NCI-H1694 (cell line): ENCODE measurements at places on chromosomes 1 and 21.

DNA sequence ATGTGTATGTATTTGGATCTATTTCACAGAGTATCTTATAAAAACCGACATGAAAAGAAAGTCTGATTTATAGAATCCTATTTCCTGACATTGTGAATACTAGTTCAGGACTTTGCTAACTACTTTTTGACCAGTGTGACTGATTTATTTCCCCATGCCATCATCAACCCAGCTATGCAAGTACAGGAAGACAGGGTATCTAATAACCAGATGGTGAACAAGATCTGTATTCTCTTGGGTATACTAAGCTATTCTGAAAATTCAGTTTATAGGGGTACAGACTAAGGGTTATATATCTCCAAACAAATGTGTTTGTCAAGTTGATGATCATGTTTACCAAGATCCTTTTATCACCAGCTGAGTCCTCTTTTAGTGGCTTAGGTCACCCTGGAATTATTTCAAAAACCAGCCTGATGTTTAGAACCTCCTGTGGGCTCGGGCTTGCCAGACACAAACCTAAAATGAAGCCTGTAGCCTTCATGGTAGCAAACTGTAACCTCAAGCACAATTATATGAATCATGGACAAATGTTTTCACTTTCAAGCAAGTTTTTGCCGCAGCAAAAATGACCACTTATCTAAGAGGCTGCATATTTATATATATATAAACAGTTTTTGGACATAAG lies 185.1 kb downstream of the FGGY start:
- DNase-seq = peak; percentile 11

DNA sequence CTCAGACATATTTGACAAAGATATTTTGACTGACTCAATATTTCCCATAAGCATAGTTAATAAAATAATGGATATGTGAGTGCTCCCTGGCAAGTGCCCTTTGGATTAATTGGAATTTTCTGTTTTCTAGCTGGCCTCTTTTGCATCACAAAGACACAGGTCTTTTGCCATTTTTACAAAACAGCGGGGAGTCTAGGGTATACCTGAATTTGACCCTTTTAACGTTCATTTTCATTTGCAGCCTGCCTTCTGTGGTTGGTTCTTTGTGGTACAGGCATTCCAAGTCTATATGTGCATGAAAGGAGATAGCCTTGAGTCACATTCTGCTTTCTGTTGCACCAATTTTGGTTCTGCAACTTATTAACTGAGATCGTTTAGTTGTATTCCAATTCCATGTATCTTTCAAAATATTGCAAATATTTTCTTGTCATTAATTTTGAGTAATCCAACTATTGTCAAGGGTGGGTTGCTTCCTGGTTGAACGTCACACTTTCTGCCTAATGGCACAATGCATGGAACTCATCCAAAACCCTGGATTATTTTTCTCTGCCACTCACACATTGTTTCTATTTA lies 171.7 kb downstream of the CRB1 start:
- DNase-seq = no peak

GRCh38 chr1:10033359-10033845 lies 644 bp downstream of the UBE4B start:
- DNase-seq = no peak

- DNase-seq = no peak
These were observed 57.9 kb downstream of the SLAMF6 start for GRCh38 chr1:160465123-160465522.

GRCh38 chr21:18646116-18646515 lies 242.5 kb upstream of the TMPRSS15 start:
- DNase-seq = no peak

GRCh38 chr1:19869929-19870328 lies 12.3 kb upstream of the OTUD3 start:
- DNase-seq = no peak

- no peak for DNase-seq
These were observed 79.2 kb upstream of the RALGPS2 start for GRCh38 chr1:178645808-178646200.

DNA sequence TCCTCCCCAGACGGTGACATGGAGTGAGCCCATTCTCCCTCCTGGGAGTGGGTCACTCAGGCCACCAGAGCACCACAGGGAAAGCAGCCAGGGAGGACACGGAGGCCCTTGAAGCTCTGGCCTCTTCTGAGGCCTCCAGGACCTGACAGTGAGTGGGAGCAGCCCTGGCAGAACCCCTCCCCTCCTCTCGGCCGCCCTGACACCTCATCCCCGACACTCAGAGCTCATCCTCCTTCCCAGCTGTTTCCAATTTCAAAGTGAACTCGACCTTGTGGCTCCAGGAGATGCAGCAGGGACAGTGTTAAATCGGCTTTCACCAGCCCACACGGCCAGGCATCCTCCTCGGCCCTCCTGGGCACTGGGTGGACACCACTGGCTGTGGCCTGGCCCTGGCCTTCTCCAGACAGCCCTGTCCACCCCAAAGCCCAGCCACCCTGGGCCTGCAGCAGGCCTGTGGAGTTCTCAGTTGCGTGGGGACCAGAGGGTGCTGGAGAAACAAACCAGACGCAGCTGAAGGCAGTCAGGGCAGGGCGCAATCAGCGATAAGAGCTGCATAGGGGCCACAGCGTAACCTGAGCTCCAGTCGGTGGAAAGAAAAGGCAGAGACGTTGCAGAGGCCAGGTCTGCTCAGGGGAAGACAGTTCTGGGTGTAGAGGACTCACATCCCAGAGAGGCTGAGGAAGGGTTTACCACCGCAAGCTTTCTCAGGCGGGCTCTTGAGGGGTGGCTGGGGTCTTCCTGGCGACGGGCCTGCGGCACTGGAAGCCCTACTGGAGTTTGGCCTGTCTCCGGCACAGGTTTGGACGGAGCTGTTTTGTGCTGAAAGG lies 27.1 kb downstream of the FTCD start:
- DNase-seq = no peak

DNA sequence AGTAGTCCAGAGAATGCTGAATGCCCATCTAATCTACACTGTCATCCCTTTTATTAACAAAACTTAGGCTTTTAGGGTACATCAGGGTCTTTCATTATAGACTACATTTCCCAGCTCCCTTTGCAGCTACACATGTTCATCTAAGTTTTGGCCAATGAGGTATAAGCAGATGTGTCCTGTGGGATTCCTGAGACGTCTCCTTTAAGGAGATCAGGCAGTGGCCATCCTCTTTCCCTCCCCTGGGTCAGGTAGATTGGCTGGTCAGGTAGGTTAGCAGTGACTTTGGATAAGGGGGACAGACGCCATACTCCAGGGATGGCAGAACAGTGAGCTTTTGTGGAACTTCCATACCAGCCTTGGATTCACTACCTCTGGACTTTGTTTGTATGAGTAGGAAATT lies 188.3 kb downstream of the FGGY start:
- no peak for DNase-seq

- DNase-seq = no peak
These were observed 8.0 kb upstream of the MEX3A start for GRCh38 chr1:156090138-156090839.

GRCh38 chr1:43878854-43879253 lies 54.7 kb upstream of the ARTN start:
- no peak for DNase-seq

- no peak for DNase-seq
These were observed 36.7 kb downstream of the FAM163A start for GRCh38 chr1:179779645-179780272.

DNA sequence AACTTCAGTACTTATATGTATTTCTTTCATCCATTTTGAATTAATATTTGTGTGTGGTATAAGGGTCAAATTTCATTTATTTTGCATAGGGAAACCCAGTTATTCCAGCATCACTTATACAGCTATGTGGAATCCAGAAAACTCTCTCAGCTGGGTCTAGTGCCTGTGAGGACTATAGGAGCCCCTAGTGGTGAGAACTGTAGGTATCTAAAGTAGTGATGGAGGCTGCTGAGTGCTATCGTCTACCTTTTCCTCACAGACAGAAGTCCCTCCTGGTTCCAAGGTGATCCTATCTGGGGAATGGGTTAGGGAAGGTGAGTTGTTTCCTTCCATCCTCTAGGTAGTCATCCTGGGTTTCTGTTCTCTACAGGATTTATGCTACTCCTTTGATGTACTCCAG lies 352.0 kb upstream of the C1orf87 start:
- peak; percentile 12 for DNase-seq

GRCh38 chr1:22976461-22977243 lies 4.0 kb upstream of the LACTBL1 start:
- DNase-seq = peak; percentile 71

DNA sequence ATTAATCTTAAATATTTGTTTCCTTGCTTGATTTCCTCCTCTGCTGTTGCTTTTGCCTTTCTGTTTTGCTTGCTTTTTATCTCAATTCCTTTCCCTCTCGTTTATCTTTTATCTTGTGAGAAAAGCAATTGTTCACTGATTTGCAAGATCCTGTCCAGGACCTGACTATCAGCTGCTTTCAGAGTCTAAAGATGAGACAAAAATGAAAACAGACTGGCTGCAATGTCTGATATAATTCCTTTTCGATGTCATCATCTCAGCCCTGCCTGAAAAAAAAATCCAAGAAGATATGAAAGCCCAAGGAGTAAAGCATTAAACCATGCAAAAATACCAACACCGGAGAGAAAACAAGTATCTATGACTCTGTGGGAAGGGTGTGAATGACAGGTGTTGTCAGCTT lies 225.5 kb downstream of the PATJ start:
- no peak for DNase-seq

- no peak for DNase-seq
These were observed 245.7 kb downstream of the PTBP2 start for GRCh38 chr1:96967311-96967710.

GRCh38 chr1:213983493-213984386 lies 4.0 kb upstream of the PROX1 start:
- no peak for DNase-seq

- DNase-seq = no peak
These were observed 16.1 kb downstream of the F5 start for GRCh38 chr1:169570172-169570574.

DNA sequence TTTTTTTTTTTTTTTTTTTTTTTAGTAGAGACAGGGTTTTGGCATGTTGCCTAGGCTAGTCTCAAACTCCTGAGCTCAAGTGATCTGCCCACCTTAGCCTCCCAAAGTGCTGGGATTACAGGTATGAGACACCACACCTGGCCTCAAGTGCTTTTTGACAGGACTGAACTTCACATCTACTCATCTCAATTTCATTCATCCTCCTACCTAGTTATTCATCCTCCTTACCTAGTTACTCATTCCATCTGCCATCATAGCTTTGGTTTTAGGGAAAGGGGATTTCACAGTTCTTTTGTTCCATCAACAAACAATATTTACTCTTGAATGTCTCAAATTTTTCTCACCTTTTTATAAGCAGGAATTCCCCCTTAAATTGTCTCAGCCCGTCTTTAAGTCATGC lies 38.6 kb upstream of the RALGPS2 start:
- no peak for DNase-seq

- DNase-seq = no peak
These were observed 4.2 kb upstream of the GPR61 start for GRCh38 chr1:109535481-109535880.

- no peak for DNase-seq
These were observed 62.8 kb upstream of the BCAR3 start for GRCh38 chr1:93744299-93744988.

GRCh38 chr1:3623441-3624199 lies 1.2 kb upstream of the TPRG1L start:
- DNase-seq = no peak

DNA sequence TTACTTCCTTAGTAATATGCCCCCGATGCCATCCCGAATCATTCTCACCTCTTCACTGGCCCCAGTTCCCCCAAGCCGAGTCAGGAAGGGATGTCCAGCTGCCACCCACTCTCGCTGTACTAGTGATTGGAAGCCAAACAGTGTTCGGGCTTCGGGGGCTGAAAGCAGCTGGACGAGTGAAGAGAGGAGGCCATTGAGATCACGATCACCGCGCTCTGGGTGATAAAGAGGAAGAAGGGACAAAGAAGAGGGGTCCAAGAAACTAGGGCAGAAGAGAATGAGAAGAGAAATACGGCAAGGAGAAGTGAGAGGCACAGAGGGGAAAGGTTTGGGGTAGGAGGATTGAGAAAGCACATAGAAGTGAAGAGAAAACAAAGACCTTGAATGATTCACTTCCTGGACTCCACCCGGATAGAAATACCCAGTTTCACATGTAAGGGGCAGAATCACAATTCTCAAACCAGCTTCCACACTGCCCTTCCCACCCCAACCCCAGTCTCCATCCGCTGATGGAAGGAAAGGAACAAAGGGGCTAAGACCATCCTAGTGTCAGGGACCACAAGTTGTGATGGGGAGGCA lies 3.7 kb upstream of the SF3B4 start:
- DNase-seq = no peak

GRCh38 chr1:156543066-156543465 lies 29.3 kb downstream of the IQGAP3 start:
- no peak for DNase-seq

DNA sequence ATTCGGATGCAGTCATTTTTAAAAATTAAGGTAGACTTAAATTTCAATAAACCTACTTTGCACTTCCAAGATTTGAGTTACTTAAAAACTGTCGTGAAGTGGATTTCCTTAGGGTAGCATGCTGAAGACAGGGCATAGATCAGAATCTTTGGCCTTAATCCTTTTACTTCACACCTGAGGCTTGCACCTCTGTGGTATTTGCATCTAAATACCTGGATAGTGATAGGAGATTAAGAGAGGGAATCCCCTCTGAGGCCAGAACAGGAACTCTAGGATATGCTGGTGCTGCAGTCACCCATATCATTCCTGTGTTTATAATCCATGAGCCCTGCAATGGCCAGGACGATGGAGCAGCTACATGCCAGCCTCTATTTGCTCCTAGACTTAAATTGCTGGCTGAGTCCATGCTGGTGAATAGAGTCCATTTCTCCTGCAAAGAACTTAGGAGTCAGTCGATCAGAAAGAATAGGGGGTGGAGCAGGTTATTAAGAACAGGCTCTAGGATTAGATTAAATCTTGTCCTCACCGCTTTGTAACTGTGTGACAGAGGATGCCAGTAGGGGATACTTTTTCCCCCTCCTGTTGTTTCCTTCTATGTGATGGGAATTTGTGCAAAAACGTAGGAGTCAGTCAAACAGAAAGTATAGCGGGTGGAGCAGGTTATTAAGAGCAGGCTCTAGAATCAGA lies 333.6 kb downstream of the DUSP10 start:
- no peak for DNase-seq

DNA sequence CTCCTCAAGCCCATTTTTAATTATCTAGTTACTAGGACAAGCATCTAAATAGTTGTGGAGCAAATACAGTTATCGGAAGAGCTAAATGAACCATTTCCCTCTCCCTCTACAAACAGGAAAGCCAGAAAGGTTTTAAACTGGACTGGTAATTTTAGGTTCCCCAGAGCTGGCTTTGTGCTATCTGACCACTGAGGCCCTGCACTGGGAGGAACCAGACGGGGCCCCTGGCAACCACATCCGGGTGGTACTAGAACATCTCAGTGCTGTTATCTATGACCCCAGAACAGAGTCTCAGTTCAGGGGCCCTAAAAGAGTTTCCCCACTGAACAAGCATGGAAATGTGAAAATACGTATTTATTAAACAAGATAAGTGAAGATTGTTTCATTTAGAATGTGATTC lies 7.7 kb upstream of the RSPH1 start:
- DNase-seq = no peak

GRCh38 chr1:84311296-84311695 lies 9.8 kb downstream of the SAMD13 start:
- DNase-seq = no peak

GRCh38 chr1:184801503-184801902 lies 46.8 kb upstream of the EDEM3 start:
- DNase-seq = peak; percentile 14
